ENCODE measurements at places on chromosomes 12 and 14.

DNA sequence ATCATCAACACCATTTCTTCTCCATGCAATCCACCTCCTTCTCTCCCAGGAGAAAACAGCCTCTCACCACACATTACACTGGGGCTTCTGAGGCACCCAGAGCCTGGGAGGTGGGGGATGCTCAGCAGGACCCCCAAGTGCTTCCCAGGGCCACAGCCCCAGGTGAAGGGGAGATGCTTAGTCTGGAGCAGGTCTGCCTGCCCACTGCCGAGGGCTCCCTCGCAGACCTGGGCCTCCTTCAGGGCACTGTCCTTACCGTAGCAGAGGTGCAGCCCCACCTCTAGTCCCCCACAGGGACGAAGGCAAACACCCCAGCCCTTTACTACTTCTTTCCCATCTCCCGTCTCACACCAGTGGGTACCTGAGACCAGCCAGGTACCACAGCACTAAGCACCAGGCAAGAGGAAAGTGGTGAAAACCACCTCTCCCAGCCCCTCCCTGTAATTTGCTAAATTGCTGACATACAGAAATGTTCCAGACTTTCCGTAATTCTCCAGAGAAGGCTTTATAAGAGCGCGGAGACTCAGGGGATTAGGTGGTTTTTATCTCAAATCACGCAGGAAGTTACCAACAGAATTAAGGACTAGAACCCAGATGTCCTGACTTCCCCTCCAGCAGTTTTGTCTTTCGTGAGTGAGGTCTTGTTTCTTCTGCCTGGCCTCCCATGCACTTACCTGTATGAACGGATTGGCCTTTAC lies 59.0 kb downstream of the PLEKHG3 start:
- no peak for DNase-seq

DNA sequence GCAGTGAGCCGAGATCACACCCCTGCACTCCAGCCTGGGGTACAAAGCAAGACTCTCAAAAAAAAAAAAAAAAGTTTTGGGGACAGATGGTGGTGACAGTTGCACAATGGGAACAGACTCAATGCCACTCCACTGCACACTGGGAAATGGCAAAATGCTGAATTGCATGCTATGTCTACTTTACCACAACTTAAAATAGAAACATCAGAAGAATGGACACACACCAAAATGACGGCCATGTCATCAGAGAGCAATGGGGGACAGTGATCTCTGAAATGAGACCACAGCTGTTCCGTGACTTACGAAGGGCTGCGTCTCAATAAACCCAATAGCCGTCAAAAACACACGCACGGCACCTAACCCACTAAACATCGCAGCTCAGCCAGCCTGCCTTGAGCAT lies 13.7 kb downstream of the DDX54 start:
- DNase-seq, result no peak

DNA sequence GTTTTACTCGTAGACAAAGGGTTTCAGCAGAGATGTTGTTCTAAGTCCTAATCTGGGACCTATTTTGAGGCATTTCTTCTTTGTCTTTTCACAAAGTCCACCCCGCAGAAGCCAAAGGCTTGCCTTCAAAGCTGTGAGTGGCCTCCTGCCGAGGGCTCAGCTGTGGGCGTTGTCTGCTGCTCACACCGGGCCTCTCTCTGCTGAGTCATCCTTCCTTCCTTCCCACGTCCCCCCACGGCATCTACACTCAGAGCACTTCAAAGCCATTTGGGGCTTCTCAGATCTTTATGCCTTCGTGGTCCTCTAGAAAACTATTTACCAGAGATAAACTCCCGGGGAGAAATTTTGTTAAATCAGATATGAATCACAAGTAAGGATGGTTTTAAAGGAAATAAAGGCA lies 115.9 kb upstream of the TMPO start:
- DNase-seq, result no peak

- no peak for DNase-seq
Observed at GRCh38 chr12:42385326-42385841, 59.4 kb downstream of the PPHLN1 start.
